ENCODE measurements at places on chromosomes 5 and 9. TPM values are rescaled to one million over a fixed set of nuclear protein-coding genes. Genes with fewer than 3 reads are reported as not detected.

The PRELID2 gene
- total RNA-seq = 4.8 TPM

GRCh38 chr5:148776780-148777179 lies 49.6 kb upstream of the ADRB2 start:
- H3K27me3 ChIP-seq = no peaks in the 10 kb centered on the region
- no peaks in the 10 kb centered on the region for H3K4me1 ChIP-seq
- H3K27ac ChIP-seq = no peak overlapping the region
- no peak overlapping the region for H3K4me3 ChIP-seq

DNA sequence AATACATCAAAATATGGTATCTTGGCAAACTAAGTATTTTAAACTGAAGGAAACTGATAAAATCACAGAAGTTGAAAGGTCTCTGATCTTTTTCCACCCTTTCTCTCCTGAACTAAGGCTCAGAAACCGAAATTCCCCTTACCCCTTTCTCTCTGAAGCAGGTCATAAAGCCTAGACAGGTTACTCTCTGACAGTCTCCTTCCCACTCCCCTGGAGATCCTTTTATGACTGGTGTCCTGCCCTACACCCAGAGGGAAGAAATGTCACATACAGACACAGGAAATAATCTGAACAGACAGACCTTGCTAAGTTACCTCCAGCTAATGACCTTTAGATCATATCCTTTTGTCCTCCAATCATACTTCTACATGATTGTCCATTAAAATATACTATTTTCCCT lies 127.4 kb downstream of the HCN1 start:
- DNase-seq = no peak
- no peak overlapping the region for H3K27ac ChIP-seq

DNA sequence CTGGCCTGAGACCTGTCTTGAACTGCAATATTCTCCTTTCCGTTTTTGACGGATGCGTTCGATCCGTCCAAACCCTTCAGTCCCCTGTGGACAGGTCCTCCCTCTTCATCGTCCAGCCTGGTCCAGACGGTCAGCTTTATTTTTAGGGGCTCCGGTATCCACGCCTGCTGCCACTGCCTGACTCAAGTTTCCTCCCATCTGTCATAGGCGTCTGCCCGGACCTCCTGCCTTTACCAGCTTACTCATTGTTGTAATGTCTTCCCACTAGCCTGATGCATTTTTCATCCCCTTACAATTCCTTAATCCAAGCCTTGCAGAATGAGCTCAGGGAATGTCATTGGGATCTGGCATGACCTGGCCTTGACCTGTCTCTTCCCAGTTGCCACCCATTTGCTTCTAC lies 145.8 kb downstream of the TENT4A start:
- no peaks in the 10 kb centered on the region for H3K36me3 ChIP-seq
- H3K27ac ChIP-seq = no peak overlapping the region
- H3K27me3 ChIP-seq = no peaks in the 10 kb centered on the region

Data from naive thymus-derived CD4-positive, alpha-beta T cell (primary cell).